ENCODE measurements at places on chromosomes 4 and X. TPM values are rescaled to one million over a fixed set of nuclear protein-coding genes. Genes with fewer than 3 reads are reported as not detected.

DNA sequence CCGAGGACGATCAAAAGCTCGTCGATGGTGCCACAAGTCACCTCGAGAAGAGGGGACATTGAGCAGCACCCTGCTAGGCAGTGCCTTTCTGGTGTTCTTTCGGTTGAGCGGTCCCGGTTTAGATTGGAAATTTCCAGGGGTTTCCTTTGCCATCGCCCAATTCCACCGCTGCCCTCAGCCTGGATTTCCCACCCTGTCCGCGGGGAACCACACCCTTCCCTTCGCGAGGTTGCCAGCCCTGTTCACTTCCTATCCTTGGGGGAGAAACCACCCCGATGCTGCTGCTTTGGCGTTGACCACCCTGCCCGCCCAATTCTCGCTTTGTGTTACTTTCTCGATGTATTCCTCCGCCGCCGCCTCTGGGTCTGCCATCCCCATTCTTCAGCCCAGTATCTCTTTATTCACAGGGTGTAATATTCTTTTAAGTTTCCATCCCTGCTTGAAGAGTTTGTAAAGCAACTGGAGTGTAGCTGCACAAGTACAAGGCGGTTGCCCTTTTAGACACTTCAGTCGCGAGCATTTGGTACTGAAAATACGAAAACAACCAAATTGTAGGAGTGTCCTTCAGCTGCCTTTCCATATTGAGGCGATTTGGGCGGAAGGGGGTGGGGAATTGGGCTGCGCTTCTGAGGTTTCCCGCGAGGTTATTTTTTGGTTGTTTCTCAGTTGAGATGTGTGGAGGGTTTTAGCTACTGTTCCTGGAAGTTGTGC is 1.1 kb downstream of the OGT start:
- peak; percentile 52 for DNase-seq

MAGEC2 gene
- not detected for total RNA-seq

XAGE1A gene
- not detected for total RNA-seq

DNA sequence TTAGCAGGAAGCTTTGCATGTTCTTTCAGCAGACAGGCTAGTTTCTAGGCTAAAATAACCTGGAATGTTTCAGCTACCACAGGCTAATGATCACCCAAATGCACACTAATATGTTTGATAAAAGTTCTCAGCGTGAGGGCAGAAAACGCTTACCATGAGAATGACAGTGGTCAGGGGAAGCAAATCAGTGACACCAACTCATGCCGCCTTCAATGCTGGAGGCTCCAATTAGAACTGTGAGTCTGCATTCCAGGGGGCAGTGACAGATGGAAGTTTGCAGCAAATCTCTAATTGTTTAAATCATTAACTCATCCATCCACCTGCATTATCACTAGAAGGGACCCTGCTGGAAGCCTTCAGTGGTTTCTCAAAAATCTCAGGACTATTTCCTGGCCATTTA is 43.2 kb downstream of the ANOS1 start:
- no peak for DNase-seq

- no peak for DNase-seq
These were observed 387.9 kb upstream of the TENM3 start for GRCh38 chr4:181855307-181855706.

DNA sequence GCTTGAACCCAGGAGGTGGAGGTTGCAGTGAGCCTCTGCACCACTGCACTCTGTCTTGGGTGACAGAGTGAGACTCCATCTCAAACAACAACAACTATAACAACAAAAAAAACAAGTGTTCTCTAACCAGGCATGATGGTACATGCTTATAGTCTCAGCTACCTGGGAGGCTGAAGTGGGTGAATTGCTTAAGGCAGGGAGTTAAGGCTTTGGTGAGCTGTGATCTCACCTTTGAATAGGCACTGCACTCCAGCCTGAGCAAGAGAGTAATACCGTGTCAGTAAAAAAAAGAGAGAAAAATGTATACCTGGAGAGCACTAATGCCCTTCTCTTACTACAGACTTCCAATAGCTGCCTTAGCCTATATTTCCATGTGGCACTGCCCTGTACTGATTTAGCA is 18.9 kb upstream of the USP9X start:
- no peak for DNase-seq

- DNase-seq: no peak
These were observed 121.2 kb downstream of the PARM1 start for GRCh38 chr4:75054078-75054477.

GRCh38 chrX:154727871-154728270 is 23.0 kb downstream of the GAB3 start:
- DNase-seq: peak; percentile 88

CXCL8 gene
- 47.1 TPM for total RNA-seq

DNA sequence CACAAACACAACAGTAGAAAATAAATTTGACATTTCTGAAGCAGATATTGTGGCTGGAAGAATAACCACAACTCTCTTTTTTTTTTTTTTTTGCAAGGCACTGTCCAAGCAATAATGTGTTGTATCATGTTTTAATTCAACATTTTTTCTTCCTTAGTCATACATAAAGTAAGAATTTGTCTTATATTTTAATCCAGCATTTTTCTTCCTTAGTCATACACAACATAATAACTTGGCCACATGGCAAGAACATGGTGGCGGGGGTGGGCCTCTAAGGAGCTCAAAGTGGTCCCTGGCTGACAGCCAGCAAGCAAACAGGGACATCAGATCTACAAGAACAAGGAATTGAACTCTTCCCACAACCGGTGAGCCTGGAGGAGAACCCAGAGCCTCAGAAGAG is 20.2 kb downstream of the FBXW7 start:
- DNase-seq: no peak

GRCh38 chrX:119646515-119646914 is 40.3 kb upstream of the NKRF start:
- DNase-seq: no peak

GRCh38 chr4:121114756-121115155 is 42.4 kb upstream of the NDNF start:
- no peak for DNase-seq

TMPRSS11D gene
- total RNA-seq: 0.09 TPM

TLR1 gene
- total RNA-seq: 6.9 TPM

GAB3 gene
- total RNA-seq: 14.1 TPM

- peak; percentile 84 for DNase-seq
These were observed 304.2 kb downstream of the ARHGAP24 start for GRCh38 chr4:85779165-85779564.

ZNF732 gene
- total RNA-seq: 2.0 TPM
